NCI-H1105 treated with DMSO at 0.1 percent for 48 hours (cell line): ENCODE measurements at places on chromosomes 1 and 21.

- no peak for DNase-seq
Measured at GRCh38 chr1:51960262-51960661, 30.2 kb downstream of the RAB3B start.

DNA sequence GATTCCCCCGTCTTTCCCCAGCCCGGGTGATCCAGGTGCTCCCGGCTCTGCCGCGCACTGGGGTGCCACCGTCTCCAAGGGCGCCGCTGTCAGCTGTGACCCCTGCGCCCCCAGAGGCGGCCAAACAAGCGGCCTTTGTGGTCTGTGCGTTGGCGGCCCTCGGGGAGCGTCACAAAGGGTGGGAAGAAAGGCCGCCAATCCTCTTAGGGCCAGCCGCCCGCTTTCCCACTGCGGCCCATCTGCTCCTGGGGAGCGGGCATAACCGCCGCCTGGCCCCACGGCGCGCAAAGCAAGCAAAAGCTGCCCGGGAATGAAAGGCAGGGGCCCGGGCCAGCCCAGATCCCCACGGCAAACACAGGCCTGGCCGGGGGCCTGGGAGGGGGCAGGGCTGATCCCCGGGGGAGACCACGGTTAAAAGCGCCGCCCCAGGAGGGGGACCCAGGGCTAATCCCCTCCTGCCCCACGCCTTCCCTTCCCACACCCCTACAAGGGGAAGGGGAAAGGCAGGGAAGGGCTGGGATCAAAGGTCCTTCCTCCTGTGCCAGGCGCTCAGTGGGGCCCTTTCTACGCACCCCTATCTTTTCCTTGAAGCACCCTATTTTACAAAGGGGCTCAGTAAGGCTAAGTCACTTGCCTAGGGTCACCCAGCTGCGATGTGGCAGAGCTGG, 24.0 kb downstream of the C1QB start:
- no peak for DNase-seq

GRCh38 chr1:194731025-194731424, 1544.6 kb upstream of the B3GALT2 start:
- no peak for DNase-seq

GRCh38 chr1:69284508-69284907, 283.2 kb upstream of the LRRC7 start:
- no peak for DNase-seq

DNA sequence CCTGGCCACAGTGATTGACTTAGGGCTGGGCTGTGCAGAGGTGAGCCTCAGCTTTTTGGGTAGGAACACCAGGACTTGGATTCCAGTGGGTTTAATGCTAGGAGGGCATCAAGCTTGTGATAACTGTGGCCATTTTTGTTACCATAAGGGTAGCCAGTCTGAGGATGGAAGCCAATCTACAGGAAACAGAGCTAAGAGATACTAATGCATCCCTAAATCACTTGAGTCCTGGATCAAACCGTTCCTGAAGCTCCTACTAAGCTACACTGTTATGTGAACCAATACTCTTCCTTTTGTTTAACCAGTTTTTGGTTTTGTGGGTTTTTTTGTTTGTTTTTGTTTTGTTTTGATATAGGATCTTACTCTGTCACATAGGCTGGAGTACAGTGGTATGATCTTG, 12.2 kb downstream of the KIAA2013 start:
- DNase-seq = no peak

- DNase-seq = no peak
Measured at GRCh38 chr1:224542783-224543440, 73.2 kb upstream of the CNIH3 start.

DNA sequence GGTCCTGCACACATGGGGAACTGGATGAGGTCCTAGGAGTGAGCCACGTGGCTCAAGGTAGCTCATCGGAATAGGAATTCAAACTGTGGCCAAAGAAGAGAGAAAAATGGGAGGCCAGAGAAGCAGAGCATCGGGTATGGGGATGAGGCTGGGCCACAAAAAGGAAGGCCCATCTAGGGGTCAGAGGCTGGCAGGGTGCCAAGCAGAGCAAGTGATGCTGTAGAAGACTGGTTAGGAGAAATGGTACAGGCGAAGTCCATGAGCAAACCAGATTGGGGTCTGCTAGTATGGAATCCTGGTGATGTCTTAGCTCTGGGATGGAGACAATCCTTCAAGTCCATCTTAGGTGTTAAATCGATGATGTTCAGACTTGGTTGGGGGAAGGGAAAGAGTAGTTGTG, 68.0 kb downstream of the TEX35 start:
- no peak for DNase-seq

DNA sequence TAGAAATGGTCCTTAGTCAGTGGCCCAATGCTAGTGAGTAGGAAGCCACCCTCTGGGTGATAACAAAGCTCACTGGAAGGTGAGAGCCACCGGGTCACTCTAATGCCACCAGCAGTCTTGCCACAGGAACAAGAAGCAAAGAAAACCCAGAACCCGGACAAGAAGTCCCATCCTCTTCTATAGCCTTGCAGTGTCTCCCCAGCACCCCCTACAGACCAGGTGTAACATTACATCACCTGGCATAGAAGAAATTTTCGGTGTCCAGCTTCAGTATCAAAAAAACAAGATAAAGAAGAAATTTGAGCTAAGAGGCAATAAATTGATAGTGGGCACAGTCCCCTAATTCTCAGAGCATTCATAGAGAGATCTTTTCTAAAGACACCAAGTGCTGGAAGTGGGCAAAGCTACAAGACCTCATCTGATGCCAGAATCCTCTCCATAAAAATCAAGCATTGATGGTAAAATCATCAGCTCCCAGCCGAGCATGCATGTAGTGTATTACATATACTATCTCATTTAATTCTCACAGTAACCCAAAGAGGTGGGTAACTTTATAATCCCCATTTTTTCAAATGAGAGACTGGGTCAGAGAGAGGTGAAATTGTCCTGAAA, 491.0 kb downstream of the MATN1 start:
- DNase-seq = no peak

GRCh38 chr1:58551186-58552140, 4.9 kb upstream of the OMA1 start:
- no peak for DNase-seq

DNA sequence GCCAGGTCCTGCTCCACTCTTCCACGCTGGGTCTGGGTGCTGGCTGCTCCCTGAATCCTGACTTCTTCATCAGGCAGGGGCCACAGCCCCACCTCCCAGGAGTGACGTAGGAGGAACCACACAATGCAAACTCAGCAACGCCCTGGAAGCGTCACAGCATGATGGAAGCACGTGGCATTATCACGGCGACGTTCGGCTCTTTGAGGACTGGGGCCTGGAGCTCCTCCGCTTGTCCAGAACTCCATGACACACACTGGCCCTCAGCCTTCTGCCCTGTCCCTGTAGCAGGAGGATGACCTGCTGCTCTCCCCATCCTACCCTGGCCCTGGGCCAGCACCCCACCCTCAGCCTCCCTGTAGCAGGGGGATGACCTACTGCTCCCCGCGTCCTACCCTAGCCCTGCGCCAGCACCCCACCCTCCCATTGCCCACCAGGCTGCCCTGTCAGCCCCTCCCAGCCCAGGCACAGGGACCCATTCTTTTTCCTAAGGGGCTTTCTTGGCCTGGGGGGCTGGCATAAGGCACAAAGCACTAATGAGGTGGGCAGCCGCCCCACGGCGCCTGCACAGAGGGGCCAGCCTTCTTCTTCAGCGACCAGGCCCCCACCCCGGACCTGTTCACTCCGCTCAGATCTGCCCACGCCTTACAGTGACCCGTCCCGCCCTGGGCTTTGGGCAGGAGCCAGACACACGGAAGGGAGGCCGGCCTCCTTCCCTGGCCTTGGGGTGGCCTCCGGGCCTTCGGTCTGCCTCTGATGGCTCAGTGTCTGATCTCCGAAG, 65.7 kb downstream of the DHRS3 start:
- DNase-seq = no peak

- no peak for DNase-seq
Measured at GRCh38 chr1:229716069-229716468, 90.0 kb downstream of the URB2 start.
